NCI-H1417 (cell line): ENCODE measurements at places on chromosomes 16 and 17.

DNA sequence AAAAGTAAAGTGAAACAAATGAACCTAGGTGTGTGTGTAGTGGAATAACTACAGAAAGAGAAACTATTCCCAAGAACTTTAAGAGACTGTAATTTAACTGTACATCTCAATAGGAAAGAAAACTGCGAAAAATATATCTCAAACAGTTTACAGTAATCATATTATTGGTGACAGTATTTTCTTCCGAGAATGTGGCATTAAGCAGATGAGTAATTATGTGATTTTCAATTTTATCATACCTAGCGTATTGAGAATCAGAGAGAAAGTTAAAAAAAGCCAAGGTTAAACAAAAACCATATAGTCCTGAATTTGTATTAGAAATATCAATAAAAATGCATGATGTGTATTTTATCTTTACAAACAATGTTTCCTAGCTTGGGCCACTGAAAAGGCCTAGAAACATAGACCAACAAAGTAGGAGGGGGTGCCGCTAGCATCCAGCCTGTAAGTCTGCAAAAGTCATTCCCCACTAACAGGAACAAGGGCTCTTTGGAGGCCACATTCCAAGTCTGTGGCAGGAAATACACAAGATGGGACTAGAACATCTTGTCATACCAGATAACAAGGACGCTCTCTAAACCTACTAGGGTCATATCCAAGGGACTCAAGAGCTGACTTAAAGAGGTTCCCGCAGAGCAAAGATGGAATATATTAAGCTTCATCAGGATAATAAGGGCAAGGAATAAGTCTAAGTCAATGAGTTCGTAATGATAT, 20.5 kb downstream of the RNF157 start:
- DNase-seq: no peak

DNA sequence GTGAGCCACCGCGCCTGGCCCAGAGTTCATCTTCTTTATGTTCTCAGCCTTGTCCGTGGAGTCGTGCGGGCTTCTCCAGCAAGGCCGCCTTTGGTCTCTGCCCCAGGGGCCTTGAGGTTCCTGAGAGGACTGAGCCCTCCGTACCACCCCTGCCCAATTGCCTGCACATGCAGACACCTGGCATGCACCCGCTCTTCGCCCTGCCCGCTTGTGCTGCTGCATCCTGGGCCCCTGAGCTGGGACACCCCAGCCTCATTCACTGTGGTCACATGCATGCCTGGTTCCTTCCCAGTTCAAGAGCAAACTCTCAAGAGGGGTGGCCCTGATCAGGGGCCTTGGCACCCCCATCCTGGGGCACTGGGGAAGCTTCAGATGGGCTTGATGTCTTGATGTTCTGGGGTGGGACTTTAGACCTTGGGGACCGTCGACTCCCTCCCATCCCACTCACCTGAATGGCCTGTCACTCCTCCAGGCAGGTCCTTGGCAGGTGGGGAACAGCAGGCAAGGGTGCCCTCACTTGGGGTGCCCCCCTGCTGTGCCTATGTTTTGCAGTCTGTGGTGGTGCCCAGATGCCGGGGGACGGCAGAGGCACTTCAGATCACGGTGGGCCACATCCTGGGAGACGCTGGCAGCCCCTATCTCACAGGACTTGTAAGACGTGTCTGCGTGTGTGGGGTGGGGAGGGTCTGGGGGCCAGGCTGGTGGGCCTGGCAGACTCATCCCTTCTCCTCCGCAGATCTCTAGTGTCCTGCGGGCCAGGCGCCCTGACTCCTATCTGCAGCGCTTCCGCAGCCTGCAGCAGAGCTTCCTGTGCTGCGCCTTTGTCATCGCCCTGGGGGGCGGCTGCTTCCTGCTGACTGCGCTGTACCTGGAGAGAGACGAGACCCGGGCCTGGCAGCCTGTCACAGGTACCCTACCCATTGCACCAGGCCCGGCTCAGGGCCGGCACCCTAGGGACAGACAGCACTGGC, 12.7 kb upstream of the SPNS2 start:
- no peak for DNase-seq

- no peak for DNase-seq
Observed at GRCh38 chr16:50302472-50303005, 36.2 kb downstream of the ADCY7 start.

- no peak for DNase-seq
Observed at GRCh38 chr17:30570596-30571265, 93.5 kb downstream of the GOSR1 start.

GRCh38 chr16:11844499-11844898, 6.8 kb downstream of the RSL1D1 start:
- no peak for DNase-seq

- DNase-seq: no peak
Observed at GRCh38 chr17:19744492-19744891, 3.6 kb downstream of the ALDH3A1 start.

GRCh38 chr16:53982631-53983042, 278.7 kb downstream of the FTO start:
- DNase-seq: no peak

- no peak for DNase-seq
Observed at GRCh38 chr16:23527961-23528643, 17.8 kb upstream of the GGA2 start.

- no peak for DNase-seq
Observed at GRCh38 chr16:46730126-46730525, 18.0 kb downstream of the MYLK3 start.

DNA sequence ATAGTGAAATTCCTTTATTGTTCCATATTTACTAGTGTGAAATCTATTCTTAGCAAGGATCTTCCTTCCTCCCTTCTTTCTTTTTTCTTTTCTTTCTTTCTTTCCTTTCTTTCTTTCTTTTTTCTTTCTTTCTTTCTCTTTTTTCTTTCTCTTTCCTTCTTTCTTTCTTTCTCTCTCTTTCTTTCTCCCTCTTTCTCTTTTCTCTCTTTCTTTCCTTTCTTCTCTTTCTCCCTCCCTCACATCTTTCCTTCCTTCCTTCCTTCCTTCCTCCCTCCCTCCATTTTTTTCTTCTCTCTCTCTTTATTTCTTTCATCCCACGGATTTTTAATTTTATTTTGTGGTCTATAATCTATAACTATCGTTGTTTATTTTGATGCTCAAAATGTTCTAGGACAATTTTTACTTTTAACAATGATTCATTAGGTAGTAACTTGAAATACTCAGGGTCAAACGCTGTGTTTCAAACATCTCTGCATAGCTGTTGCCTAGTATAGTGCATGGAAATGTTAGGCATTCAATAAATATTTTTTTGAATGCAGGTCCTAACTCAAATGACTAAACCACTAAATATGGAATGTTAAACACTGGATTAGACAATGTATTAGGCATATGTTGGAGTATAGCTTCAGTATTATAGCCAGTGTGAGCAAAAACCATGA, 178.3 kb downstream of the MAP2K6 start:
- DNase-seq: no peak

DNA sequence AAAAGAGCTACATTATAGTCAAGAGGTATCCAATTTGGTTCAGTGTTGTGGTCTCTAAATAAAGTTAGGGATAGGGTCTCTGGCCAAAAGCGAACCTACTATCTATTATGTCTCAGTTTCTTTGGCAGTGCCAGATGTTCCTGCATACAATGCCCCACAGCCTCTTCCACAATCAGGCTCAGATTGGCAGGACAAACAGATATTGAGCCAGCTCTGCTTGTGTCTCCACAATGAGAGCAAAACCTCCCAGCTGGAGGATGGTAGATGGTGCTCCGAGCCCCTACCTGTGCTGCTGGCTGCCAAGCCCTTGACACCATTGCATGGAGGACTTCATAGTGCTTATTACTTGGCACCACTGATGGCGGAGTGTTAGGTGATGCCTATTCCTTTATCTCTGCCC, 19.7 kb downstream of the PHAF1 start:
- DNase-seq: no peak
